ENCODE measurements at places on chromosomes 11 and 22.
A peak's percentile ranks its signal among the peaks of the same experiment; 100 is the strongest.

GRCh38 chr11:72943664-72944063 lies 129.5 kb downstream of the ATG16L2 start:
- no peak for DNase-seq

DNA sequence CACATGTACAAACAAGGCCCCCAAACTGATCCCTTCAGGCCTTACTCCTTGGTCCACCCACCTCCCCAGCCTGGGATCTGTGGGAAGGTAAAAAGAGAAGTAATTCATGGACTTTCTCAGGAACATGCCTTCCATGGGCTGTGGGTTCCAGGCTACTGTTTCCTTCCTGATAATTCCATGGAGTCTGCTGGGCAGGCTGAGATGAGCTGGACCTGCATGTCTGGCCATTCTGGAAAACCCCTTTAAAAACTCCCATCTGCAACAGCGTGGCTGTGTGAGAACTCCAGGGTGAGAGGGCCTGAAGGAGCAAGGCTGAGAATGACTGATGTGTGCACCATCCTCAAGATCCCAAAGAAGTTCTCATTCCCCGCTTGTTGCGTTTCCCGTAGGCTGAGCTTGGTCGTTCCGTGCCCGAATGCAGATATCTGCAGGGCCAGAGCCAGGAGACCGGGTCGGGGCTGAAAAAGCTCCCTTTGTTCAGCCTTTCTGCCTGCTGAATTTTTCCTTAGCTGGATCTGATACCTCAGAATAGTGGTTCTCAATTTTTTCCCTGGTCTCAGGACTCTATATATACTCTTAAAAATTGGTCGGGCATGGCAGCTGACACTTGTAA lies 72.9 kb downstream of the NAT10 start:
- DNase-seq, result no peak

DNA sequence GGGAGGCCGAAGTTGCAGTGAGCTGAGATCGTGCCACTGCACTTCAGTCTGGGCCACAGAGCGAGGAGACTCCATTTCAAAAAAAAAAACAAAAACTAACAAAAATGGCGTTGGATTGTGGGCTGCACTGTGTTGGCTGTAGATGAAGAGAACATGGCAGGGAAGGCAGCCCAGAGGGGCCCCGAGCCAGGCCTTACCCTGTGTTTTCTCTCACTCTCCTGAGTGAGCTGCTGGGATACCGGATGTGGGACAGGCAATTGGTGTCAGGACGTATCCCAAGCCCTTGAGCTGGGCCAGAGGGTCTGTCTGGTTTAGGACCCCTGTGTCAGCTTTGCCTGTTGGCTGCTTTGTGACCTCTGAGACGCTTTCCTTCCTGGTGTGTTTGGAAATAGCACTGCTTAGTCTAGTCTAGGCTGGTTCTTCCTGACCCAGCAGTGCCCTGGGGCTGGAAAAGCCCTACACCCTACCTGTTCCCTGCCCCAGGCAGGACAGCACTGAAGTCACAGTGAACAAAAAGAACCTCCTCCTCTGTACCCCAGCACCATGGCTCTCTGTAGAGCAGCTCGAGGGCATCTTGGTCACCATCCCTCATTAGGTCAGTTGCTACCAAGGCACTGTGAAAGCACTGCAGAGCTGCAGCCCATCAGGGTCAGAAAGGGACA lies 17.8 kb downstream of the CHADL start:
- no peak for DNase-seq

- DNase-seq, result no peak
Measured at GRCh38 chr22:48369789-48370507, 1457.7 kb downstream of the BRD1 start.

- DNase-seq, result no peak
Measured at GRCh38 chr11:1630271-1630670, 696 bp downstream of the KRTAP5-5 start.

DNA sequence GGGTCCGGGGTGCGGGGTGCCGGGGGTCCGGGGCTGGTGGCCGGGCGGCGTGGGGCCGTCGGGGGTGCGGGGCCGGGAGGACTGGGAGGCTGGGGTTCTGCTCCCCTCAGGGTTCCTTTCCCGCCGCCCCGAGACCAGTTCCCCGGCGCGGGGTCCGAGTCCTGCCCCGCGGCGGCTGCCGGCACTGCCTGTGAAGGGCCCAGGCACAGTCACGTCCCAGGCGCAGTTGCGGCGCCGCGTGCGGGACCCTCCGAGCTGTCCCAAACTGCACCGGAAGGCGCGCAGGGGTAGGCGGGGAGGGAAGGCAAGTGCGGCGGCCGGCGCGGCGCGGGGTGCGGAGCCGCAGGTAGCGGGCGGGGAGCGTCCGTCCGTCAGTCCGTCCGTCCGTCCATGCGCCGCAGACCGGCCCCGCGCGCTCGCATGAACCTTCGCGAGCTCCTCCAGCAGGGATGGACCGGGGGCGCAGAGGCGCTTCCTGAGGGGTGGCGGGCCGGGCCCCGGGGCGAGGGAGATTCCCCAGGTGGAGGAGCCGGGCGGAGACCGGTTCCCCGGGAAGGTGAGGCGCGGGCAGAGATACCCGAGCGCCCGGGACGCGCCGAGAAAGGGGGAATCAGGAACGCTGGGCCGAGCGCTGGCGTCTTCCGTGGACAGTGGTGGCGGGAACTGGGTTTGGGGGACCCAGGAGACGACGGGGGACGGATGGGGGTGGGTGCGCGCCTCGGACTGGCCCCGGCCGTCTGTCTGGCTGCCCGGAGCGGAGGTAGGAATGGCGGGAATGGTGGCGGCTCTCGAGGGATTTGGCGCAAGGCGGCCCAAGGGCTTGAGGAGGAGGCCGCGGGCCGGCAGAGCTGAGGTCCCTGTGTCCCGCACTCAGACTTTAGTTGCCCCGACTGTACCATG lies 3.1 kb upstream of the ADORA2A start:
- DNase-seq, result no peak

- no peak for DNase-seq
Measured at GRCh38 chr11:96237766-96238266, 105.2 kb downstream of the MAML2 start.

DNA sequence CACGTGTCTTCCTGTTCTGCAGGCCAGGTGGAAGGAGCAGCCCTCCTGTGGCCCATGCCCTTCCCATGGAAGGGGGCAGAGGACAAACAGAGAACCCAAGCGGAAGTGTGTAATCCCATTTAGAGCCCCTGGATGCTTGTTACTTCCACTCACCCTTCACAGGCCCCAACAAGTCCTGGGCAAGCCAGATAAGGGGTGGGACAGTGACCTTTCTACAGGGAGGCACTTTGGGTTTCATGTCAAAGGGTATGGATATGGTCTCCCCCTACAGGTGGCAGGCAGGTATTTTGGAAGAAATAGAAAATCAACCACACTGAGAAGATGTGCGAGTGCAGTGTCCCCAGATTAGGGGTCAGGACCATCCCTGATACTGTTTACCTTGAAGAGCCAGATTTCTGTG lies 11.4 kb downstream of the MPEG1 start:
- DNase-seq, result no peak

DNA sequence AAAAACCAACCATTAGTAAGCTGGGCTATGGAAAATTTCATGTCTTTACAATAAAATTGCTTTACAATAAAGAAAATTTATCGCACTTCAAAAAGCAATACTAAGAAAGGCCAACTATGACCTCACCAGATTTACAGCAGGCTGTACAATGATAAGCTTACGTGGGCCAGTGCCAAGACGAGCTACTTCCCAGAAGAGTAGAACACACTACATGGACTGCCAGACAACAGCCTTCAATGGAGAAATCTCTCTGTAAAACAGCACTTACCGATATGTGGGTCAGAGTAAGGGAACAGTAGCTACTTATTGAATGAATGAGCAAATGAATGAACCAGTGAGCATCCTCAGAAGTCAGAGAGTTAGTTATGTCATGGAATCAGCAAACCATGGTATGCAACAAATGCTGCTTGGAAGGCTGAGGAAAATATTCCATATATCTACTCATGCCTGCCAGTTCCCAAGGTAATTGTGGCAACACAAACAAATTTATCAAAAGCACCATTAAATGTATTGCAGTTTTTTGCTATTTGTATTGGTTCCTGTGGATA lies 74.4 kb downstream of the SLC36A4 start:
- no peak for DNase-seq

DNA sequence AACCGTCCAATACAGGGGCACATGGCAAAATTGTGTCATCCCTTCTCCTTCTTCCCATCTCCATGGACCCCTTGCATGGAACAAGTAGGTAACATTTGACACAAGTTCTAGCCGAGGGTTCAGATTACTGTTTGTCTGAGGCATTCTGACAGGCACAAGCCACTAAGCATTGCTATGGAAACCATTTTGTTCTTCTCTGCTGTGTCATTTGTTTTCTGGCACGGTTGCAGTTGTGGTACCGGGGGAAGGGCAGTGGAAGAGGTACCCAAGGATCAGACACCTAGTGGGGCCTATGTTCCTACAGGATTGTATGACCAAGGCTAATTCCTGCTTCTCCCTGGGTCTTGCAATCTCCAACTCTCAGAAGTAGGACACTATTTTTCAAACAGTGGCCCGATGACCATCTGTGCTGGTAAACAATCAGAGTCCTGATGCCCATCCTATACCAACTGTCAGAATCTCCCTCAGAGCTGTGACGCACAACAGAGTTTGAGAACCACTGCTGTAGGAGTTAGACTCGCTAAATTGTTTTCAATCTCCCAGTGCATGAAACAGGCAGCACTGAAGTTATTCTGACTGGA lies 69.3 kb downstream of the KCNC1 start:
- no peak for DNase-seq

GRCh38 chr11:78689585-78690153 lies 115.0 kb upstream of the NARS2 start:
- no peak for DNase-seq

GRCh38 chr22:44954149-44954548 lies 55.7 kb downstream of the PHF21B start:
- no peak for DNase-seq

DNA sequence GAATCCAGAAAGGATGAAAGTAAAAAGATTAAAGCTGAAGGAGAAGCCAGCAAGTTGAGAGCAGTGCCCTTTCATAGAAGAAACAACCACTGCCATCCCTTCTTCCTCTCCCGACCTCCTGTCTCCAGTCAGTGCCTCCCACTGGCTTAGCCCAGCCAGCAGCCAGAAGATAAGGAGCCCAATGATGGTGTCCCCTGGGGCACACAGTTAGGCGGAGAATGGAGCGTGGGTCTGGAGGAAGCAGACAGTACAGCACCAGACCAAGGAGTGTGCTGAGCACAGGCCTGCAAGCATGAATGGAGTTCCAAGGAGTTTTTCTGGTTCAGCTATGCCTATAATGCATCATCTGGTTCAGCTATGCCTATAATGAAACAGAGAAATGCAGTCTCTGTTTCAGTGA lies 54.3 kb upstream of the TNRC6B start:
- no peak for DNase-seq

DNA sequence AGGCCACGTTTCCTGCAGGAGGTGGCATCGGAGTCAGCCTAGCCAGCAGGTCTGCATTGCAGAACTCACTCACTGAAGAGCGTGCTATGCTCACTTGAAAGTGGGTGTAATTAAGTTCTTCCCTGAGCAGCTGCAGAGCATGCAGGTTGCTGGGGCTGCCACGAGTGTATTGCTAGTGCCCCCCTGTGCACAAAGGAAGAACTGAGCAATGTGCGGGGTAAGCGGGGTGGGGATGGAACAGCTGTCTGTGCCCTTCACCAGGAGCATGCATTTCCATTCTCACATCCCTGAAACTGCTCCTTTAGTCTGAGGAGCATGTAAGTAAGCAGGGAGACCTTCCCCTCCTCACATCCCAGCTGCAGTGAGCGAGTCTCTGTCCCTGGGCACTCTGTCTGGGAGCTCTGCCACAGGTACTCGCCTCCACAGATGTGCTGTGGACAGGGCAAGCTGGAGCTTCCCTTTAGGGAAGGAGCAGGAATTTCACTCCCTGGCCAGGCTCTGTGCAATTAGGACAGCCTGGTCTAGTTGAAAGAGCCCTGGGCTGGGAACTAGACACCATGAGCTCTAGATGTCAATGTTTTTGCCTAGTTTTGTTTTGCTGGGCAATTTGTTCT lies 1031.8 kb downstream of the NTM start:
- DNase-seq, result no peak

- DNase-seq, result no peak
Measured at GRCh38 chr11:3160252-3161031, 4.7 kb downstream of the OSBPL5 start.

GRCh38 chr22:47384977-47385376 lies 622.5 kb downstream of the TBC1D22A start:
- DNase-seq, result no peak

GRCh38 chr22:16917144-16918003 lies 90.6 kb downstream of the GAB4 start:
- no peak for DNase-seq

DNA sequence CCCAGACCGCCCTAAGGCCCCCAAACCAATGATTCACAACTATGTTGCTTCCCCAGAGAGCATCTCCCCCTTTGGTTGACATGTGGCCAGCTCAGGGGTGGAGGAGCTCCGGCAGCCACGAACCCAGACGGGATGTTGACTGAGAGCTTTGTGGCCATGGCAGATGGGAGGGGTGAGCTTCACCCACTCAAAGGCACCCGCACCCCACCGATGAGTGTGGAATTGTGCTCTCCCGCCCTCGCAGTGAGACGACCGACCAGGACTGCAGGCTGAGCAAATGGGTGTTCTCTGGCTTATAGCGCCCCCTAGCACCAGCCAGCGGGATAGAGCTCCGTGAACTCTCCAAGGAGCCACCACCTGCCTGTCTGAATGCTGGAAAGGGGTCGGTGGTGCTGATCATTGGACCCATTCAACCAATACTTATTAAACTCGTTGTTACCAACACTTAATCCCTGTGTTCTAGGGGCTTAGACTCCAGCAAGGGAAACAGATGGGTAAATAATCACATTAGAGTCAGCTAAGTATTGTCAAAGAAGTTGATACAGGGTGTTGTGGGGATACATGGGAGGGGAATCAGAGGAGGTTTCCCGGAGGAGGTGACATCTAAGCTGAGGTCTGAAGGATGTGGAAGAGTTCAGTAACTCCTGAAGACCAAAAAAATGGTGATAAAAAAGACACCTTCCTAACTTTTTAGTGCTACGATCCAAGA lies 4.5 kb upstream of the TIMP3 start:
- DNase-seq, result peak; percentile 11

DNA sequence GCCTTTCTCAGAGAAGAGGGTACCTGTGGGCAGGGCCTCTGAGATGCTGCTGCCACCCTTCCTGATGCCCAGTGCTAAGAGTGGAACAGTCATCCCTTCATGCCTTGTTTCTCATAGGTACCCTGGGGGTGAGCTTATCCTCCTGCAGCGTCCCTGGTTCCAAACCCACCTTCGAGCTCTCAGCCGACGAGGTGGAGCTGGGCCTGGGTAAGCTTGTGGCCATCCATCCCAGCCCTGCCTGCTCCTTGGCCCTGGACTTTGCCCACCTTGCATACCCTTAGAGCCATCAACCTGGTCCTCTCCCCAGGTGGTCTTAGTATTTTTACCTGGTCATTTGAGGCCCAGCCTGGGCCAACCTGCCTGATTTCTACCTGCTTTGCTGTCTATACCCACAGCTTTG lies 8.7 kb downstream of the TKFC start:
- no peak for DNase-seq

DNA sequence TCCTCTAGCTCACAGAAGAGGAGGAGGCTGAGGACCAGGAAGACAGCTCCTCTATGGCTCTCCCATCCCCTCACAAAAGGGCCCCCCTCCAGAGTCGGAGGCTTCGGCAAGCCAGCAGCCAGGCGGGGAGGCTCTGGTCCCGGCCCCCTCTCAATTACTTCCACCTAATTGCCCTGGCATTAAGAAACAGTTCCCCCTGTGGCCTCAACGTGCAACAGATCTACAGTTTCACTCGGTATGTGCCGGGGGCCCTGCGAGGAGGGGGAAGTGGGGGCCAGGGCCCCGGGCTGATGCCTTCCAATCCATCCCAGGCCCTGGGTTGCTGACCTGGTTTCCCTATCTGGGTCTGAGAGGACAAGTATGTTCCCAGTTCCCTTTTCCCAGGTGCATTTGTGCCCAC lies 7.9 kb downstream of the FOXR1 start:
- DNase-seq, result no peak

GRCh38 chr22:22599248-22599647 lies 40.2 kb upstream of the PRAME start:
- DNase-seq, result no peak

Measured in activated naive CD8-positive, alpha-beta T cell treated with anti-CD3 and anti-CD28 coated beads, Interleukin-2, amount 50 U/mL, for 16 hours (primary cell).